Astrocyte of the spinal cord (primary cell): ENCODE measurements at places on chromosomes 3 and 15.

GRCh38 chr3:36480911-36481648, 100.8 kb downstream of the STAC start:
- DNase-seq, result peak; percentile 68

DNA sequence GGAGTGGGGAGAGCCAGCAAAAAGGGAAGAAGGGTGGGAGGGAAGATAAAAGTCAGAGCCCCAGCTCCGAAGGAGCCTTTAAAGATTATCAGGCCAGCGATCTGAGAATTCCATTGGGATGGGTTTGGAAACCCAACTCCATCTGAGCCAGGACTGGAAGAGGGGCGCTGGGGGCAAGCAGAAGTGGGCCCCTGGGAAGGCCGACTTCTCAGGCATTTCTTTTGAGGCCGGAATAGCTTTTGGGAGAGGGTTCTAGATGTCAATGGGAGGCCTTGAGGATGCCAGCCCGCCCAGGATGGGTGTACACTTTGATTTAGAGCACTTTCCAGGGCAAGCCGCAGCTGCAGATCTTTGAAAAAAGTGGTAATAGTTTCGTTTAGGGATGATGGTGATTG, 6.6 kb upstream of the SOX2 start:
- no peak for DNase-seq

- DNase-seq, result peak; percentile 18
Observed at GRCh38 chr15:58179206-58179605, 41.0 kb downstream of the AQP9 start.

DNA sequence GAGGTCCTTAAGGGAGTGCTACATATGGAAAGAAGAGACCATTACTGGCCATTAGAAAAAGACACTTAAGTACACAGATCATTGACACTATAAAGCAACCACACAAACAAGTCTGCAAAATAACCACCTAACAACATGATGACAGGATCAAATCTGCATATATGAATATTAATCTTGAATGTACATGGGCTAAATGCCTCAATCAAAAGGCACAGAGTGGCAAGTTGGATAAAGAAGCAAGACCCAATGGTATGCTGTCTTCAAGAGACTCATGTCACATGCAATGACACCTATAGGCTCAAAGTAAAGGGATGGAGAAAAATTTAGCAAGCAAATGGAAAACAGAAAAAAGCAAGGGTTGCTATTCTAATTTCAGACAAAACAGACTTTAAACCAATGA, 28.4 kb upstream of the CCNL1 start:
- DNase-seq, result no peak

DNA sequence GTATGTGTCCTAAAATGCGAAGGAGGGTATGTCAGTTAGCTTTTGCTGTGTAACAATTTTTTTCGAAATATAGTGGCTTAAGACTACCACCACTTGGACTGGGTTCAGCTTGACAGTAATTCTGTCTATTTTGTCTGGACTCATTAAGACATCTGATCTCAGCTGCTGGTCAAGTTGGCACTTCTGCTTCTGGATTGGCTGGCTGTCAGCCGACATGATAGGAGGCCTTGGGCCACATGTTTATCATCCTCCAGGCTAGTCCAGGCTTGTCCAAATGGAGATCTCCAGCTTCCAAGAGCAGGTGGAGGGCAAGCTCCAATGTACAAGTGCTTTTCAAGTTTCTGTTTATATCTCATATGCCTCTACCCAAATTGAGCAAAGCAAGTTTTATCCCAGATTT, 95.9 kb downstream of the GALK2 start:
- no peak for DNase-seq

DNA sequence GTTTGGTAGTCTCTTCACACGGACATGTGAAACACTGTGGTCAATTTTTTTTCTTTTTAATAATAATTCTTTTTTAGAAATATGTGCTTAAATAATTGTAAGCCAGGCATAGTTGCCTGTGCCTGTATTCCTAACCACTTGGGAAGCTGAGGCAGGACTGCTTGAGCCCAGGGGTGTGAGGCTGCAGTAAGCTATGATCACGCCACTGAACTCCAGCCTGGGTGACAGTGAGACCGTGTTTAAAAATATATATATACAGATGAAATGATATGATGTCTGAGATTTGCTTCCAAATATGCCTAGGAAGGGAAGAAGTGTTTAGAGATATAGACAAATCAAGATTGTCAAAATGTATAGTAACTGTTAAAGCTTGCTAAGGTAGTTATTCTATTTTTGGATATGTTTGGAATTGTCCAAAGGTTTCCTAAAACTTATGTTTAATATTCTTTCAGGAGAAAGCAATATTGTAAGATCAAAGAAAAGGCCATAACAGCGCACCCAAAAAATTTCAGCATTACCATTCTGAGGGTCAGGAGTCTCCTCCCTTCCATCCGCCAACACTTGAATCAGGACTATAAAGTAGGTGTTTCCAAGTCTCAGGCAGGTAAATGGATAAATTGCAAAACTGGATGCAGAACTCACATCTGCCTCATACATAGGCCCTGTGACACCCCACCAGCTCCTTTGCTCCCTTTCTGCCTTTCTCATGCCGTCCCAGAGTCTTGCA, 532 bp upstream of the SELENOT start:
- no peak for DNase-seq

- no peak for DNase-seq
Observed at GRCh38 chr15:57160823-57161560, 215.3 kb upstream of the CGNL1 start.

GRCh38 chr3:141646760-141647561, 91.1 kb upstream of the RNF7 start:
- DNase-seq, result peak; percentile 46

DNA sequence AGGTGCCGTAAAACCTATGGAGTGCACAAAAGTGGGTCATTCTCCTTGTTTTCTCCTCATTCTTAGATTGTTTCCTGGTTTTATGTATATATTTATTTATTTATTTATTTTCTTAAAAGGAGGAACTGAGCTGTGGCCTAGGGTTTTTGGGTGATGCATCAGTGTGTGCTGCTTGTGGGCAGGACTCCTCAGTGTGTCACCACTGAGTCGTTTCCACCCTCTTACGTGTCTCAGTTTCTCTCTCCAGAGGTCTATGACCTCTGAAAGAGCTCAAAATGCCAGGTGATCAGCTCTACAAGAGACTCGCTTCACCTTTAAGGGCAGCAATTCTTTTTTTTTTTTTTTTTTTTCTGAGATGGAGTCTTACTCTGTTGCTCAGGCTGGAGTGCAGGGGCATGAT, 72.9 kb downstream of the CD200 start:
- no peak for DNase-seq

GRCh38 chr3:132210476-132211346, 106.5 kb upstream of the ACP3 start:
- no peak for DNase-seq

- DNase-seq, result peak; percentile 78
Observed at GRCh38 chr3:143119009-143119914, at the start of gene CHST2. TSS of gene CHST2 (plus strand) at chr3:143119771. CDS start at chr3:143120817, 1,046 bp downstream.

- no peak for DNase-seq
Observed at GRCh38 chr3:191740712-191741111, 279.7 kb downstream of the PYDC2 start.

- DNase-seq, result peak; percentile 25
Observed at GRCh38 chr15:70156671-70157271, 59.1 kb upstream of the TLE3 start.

- no peak for DNase-seq
Observed at GRCh38 chr15:59678172-59678571, 10.9 kb downstream of the BNIP2 start.

GRCh38 chr3:114600571-114600970, 306.7 kb downstream of the TIGIT start:
- DNase-seq, result no peak

GRCh38 chr15:91992945-91993344, 139.4 kb downstream of the SLCO3A1 start:
- DNase-seq, result no peak

DNA sequence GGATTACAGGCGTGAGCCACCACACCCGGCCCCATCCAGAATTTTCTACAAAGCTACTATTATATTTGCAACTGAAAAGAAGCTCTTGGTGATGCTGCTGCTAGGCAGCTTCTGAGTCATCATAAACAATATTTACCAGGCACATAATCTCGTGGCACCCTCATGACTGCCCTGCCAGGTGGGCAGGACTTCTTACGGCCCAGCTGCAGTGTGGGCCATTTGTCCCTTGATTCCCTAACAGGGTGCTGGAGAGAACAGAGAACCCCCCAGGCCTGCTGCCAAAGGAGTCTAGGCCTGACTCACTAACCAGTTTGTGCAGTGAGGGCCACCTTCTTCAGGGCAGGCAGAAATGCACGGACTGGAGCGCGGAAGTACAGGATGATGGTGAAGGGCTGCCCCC, 4.9 kb downstream of the EPB42 start:
- peak; percentile 10 for DNase-seq

DNA sequence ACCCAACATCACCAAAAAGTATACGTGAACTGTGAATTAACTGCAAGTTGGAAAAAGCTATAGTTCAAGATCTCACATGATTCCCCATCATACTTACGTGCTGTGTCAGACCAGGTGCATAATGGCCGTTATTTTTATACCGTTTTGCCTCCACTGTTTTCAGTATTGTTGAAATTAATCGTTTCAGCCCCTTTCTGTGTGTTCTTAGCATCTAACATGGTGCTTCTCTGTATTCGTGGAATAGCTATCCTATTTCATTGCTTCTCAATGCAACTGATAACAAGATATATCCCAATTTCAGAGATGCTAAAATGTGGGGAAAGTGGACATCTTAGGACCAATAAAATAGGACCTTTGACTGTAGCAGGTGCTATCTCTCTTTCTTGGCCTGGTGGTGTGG, 13.7 kb downstream of the CA12 start:
- no peak for DNase-seq

DNA sequence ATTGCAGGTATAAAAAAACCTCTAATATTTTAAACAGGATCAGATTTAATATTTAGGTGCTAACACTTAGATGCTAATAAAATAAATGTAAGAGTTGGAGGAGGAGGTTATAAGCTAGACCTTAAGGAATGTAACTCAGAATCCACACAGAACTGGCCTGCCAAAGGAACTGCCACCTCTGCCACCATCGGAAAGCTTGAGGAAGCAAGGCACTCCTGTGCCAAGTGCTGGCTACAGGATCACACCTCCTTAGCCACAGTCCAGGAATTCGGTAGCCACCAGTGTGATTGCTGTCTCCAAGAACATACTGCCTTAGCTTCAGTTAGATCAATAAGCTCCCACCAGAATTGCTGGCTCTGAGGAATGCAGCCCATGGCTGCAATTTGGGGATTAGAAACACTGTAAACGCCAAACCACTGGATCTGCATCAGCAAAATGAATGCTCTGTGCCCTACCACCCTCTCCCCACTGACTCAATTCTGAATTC, 58.0 kb downstream of the FRMD5 start:
- no peak for DNase-seq

GRCh38 chr3:149122721-149123578, 6.5 kb upstream of the HPS3 start:
- peak; percentile 12 for DNase-seq

DNA sequence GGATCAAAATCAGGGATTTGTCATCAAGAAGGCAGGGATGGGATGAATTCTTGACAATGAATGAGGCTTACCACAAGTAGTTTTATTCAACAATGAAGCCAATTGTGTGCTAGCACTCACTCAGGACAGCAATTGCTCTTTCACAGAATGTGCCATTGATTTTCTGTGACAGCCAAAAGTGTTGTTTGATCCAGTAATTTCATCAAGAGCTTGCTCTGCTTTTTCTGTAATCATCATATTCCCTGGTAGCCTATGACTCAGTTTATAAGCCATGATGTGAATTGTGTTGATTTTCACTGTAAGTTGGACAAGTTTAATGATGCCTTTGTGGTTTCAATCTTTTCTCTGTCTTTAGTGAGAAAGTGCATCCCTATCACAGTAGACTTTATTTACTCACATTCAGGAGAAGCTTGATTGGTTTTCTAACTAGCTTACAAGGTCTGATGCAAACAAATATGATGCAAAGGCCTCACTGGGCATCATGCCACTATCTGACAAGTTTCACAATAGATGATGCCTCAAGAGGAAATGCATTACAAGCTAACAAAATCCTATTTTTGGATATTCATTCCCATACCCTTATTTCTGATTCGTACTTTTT, 13.6 kb upstream of the CSRNP1 start:
- peak; percentile 77 for DNase-seq

GRCh38 chr15:75360391-75360790, 8.0 kb downstream of the MAN2C1 start:
- DNase-seq, result no peak

GRCh38 chr15:91924837-91925495, 71.5 kb downstream of the SLCO3A1 start:
- no peak for DNase-seq

DNA sequence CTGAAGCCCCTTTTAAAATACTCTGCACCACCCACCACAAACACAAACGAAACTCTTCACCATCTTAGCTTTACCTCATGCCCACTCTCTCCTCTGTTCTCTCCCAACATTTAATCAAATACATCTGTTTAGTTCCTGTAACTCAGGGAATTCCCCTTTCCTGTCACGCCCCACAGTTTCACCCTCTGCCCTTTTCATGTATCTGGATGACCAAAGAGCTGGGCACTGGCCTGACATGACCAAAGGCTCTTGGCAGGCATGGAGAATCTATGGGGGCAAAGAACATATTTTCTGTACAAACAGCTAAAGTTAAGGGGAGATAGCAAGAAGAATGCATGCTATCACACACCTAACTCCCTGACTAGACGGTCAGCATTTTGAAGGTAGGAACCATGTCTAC, 270.0 kb downstream of the TBL1XR1 start:
- no peak for DNase-seq

GRCh38 chr3:8657804-8658305, 13.3 kb upstream of the SSUH2 start:
- DNase-seq, result no peak

GRCh38 chr15:66212563-66212921, 41.0 kb downstream of the MEGF11 start:
- no peak for DNase-seq

DNA sequence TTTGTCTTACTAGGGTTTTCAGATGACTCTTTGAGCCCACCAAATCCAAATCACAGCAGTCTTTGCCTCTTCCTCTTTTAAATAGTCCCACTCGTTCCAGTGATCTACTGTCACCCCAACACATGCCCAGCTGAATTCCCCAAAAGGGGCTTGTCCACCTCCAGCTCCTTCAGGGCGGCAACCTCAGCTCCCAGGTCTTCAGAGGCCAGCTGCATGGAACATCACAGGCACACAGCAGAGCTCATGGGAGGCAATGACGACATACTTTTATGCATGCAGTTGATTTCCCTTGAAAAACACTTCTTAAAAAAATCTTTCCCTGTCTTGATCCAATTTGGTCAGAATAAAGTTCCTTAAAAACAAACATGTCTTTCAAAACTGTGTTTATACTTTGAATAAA, 244.3 kb upstream of the NR2F2 start:
- DNase-seq, result no peak

GRCh38 chr3:126607214-126607908, 47.6 kb downstream of the TXNRD3 start:
- peak; percentile 55 for DNase-seq
